Liver (tissue), 10 donors: ENCODE measurements at places on chromosomes 16 and 17. TPM values are rescaled to one million over a fixed set of nuclear protein-coding genes. Genes with fewer than 3 reads are reported as not detected.
A peak's percentile ranks its signal among the peaks of the same experiment; 100 is the strongest.

- H3K4me1 ChIP-seq, result no peaks in the 10 kb centered on the region
- no peak overlapping the region for H3K4me3 ChIP-seq
- no peaks in the 10 kb centered on the region for H3K36me3 ChIP-seq
- H3K27ac ChIP-seq, result no peak overlapping the region
- no peak for DNase-seq
- H3K27me3 ChIP-seq, result no peaks in the 10 kb centered on the region
Observed at GRCh38 chr16:71873199-71873598, 10.8 kb downstream of the ZNF821 start.

CNGB1 gene
- under 0.01 TPM for total RNA-seq

DNA sequence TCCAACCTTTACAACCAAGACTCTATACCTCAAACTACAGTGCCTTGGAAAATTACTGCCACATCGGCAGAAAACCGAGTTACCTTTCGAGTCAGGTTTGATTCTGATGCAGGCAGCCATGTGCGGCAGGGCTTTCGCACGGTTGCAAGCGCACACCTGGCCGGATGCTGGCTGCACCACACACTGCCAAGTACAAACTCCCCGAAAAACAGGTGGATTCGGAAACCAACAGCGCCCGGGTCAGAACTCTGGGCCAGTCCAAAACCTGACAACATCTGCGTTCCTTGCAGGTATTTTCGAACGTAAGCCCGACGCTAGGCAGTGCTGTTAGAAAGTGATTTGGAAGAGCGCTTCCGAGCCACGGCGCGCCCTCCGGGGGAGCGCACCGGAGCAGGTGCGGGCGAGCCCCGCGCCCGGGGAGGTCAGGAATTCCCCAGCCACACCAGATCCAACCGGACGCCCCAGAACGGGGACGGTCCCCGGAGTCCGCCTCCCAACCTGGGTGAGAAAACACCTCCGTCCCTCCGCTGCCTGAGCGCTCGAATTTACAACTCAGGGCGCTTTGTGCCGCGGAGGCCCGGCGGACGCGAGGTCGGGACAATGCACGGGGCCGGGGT, 1.2 kb downstream of the USP7 start:
- H3K27ac ChIP-seq, result peak overlapping the region; percentile 56
- DNase-seq, result peak; percentile 46
- H3K4me1 ChIP-seq, result peaks cover 13% of the 10 kb centered on the region
- H3K36me3 ChIP-seq, result no peaks in the 10 kb centered on the region
- H3K4me3 ChIP-seq, result peak overlapping the region; percentile 95
- no peaks in the 10 kb centered on the region for H3K27me3 ChIP-seq

DNA sequence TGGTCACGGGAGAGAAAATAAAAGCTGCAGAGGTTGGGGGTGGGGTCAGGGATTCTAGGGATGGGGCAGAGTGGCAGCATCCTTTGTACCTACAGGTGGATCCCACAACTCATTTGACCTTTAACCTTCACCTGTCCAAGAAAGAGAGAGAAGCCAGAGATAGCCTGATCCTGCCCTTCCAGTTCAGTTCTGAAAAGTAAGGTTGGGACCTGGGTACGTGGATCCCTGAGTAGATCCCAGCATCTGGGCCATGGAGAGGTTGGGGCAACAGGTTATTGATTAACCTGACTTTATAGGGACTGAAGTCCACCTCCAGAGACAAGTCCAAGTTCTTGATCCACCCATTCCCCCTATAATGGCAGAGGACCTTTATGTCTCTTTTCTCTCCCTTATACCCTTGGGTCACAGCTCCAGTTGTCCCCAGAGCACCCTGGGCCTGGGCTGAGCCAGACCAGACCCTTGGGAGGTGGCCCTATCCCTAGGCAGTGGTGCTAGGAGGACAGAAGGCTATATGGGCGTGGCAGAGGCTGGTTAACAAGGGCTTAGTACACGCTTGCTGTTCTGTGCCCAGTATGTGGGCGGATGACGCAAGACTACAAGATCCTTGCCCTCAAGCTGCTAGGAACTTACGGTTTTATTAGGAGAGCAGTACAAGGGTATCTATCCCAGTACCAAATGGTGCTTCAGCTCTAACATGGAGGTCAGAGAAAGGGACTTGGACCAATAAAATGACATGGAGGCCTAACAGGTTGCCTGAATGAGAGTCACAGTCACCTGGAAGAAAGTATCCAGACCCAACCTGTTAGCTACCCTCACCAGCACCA, 3.3 kb downstream of the CLDN7 start:
- no peaks in the 10 kb centered on the region for H3K27me3 ChIP-seq
- peaks cover 13% of the 10 kb centered on the region for H3K4me1 ChIP-seq
- peaks cover 4% of the 10 kb centered on the region for H3K36me3 ChIP-seq
- no peak for DNase-seq

ADAD2 gene
- total RNA-seq, result 0.33 TPM

DNA sequence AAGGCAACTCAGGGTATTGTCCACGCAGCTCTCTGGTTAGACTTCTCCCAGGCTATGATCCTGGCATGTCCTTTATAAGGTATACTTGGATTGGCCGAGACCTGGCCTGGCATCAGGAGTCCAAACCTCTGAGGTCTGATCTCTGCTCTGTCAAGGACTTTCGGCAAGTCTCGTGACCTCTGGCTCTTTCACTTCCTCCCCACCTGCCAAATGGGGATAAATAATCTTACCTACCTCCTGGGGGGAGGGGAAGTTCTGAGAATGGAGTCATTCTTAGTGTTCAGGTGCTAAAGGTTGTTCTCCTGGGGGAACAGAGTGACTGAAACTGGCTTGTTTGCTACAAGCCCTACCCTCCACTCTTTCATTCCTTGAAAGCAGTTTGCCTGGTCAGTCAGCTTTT, 7.6 kb downstream of the ATXN1L start:
- H3K4me1 ChIP-seq, result no peaks in the 10 kb centered on the region
- H3K27ac ChIP-seq, result no peak overlapping the region
- H3K36me3 ChIP-seq, result peaks cover 11% of the 10 kb centered on the region
- no peak for DNase-seq

OR3A3 gene
- total RNA-seq, result not detected

CSHL1 gene
- total RNA-seq, result not detected

GCGR gene
- total RNA-seq, result 20.7 TPM

GRCh38 chr16:86343027-86343795, 167.1 kb upstream of the FOXF1 start:
- no peaks in the 10 kb centered on the region for H3K4me1 ChIP-seq
- no peak for DNase-seq
- no peak overlapping the region for H3K4me3 ChIP-seq
- H3K27me3 ChIP-seq, result no peaks in the 10 kb centered on the region

- no peak for DNase-seq
- no peaks in the 10 kb centered on the region for H3K27me3 ChIP-seq
- no peak overlapping the region for H3K27ac ChIP-seq
- H3K4me1 ChIP-seq, result no peaks in the 10 kb centered on the region
Observed at GRCh38 chr17:79981661-79982101, 54.0 kb downstream of the TBC1D16 start.

GRCh38 chr16:48284772-48285409, 37.6 kb upstream of the ABCC11 start:
- no peak overlapping the region for H3K27ac ChIP-seq
- H3K27me3 ChIP-seq, result no peaks in the 10 kb centered on the region
- no peaks in the 10 kb centered on the region for H3K4me1 ChIP-seq
- peaks cover 7% of the 10 kb centered on the region for H3K36me3 ChIP-seq

ITGAL gene
- total RNA-seq, result 9.4 TPM

DNA sequence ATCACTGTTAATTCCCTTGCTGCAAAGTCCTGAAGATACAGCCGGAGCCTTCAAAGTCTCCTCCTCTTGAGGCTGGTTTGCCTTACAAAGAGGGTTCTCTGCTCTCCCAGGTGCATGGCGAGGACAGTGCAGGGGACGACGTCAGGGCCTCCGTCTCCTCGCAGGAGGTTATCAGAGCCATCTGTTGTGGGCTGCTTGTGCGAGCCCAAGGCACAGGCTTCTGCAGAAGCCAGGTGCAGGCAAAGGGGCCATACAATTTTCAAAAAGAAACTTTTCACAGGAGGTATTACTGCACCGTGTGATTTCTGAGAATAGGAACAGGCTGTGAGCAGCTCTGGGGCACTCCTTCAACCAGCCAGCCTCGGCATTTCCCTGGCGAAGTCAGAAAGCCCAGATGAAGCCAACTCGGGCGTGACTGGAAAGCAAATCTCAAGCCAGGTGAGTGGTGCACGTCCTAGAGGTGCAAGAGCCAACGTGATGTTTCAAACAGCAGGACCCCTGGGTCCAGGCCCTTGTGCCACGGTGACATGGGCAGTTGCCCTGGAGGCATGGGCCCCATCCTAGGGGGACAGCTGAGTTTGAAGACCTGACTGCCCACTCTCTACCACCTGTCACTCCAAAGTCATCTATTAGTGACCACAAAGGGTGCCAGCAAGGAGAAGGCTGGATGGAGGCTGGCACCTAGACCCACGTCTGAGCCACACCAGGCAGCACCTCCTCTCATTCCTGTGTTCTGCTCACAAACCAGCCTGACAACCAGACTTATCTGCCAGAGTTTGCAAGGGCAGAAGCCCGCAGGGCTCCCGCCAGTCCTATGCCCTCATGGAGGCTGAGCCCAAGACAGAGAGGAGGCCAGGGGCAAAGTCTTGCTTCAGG, 68.6 kb downstream of the SMPD3 start:
- H3K27ac ChIP-seq, result no peak overlapping the region
- no peaks in the 10 kb centered on the region for H3K27me3 ChIP-seq
- DNase-seq, result no peak
- no peaks in the 10 kb centered on the region for H3K4me1 ChIP-seq
- H3K4me3 ChIP-seq, result no peak overlapping the region
- no peaks in the 10 kb centered on the region for H3K36me3 ChIP-seq

KIF2B gene
- total RNA-seq, result not detected

RNF227 gene
- 0.33 TPM for total RNA-seq

- peaks cover 2% of the 10 kb centered on the region for H3K4me1 ChIP-seq
- peak overlapping the region; percentile 81 for H3K27ac ChIP-seq
- no peak for DNase-seq
- H3K27me3 ChIP-seq, result no peaks in the 10 kb centered on the region
- peak overlapping the region; percentile 89 for H3K4me3 ChIP-seq
Observed at GRCh38 chr17:54967621-54968261, 713 bp downstream of the COX11 start.

KRT20 gene
- total RNA-seq, result not detected

- no peaks in the 10 kb centered on the region for H3K4me1 ChIP-seq
- no peaks in the 10 kb centered on the region for H3K27me3 ChIP-seq
Observed at GRCh38 chr17:1882836-1883235, 53.0 kb downstream of the RPA1 start.

ABCC12 gene
- total RNA-seq, result 0.25 TPM

GRCh38 chr16:88939972-88940861, 36.8 kb downstream of the CBFA2T3 start:
- H3K36me3 ChIP-seq, result no peaks in the 10 kb centered on the region
- DNase-seq, result no peak
- H3K27ac ChIP-seq, result no peak overlapping the region
- peaks cover 10% of the 10 kb centered on the region for H3K27me3 ChIP-seq
- no peak overlapping the region for H3K4me3 ChIP-seq

- peaks cover 4% of the 10 kb centered on the region for H3K36me3 ChIP-seq
- peak overlapping the region; percentile 74 for H3K27ac ChIP-seq
- DNase-seq, result no peak
Observed at GRCh38 chr17:7393613-7394451, 493 bp downstream of the PLSCR3 start.

GRCh38 chr16:13727943-13728342, 192.0 kb upstream of the ERCC4 start:
- no peaks in the 10 kb centered on the region for H3K36me3 ChIP-seq
- no peak overlapping the region for H3K4me3 ChIP-seq
- no peak for DNase-seq
- no peak overlapping the region for H3K27ac ChIP-seq

- no peaks in the 10 kb centered on the region for H3K36me3 ChIP-seq
- H3K4me1 ChIP-seq, result peaks cover 2% of the 10 kb centered on the region
- H3K27ac ChIP-seq, result no peak overlapping the region
- H3K27me3 ChIP-seq, result no peaks in the 10 kb centered on the region
- no peak for DNase-seq
Observed at GRCh38 chr17:74779948-74780400, 3.8 kb upstream of the NAT9 start.

- DNase-seq, result no peak
- no peaks in the 10 kb centered on the region for H3K27me3 ChIP-seq
- no peaks in the 10 kb centered on the region for H3K4me1 ChIP-seq
- no peak overlapping the region for H3K27ac ChIP-seq
- H3K36me3 ChIP-seq, result peaks cover 2% of the 10 kb centered on the region
Observed at GRCh38 chr16:120756-121155, 17.7 kb downstream of the NPRL3 start.

- DNase-seq, result no peak
- H3K27ac ChIP-seq, result no peak overlapping the region
- H3K27me3 ChIP-seq, result no peaks in the 10 kb centered on the region
- no peaks in the 10 kb centered on the region for H3K4me1 ChIP-seq
Observed at GRCh38 chr17:692116-692515, 22.5 kb downstream of the VPS53 start.

ENGASE gene
- 7.6 TPM for total RNA-seq

DNA sequence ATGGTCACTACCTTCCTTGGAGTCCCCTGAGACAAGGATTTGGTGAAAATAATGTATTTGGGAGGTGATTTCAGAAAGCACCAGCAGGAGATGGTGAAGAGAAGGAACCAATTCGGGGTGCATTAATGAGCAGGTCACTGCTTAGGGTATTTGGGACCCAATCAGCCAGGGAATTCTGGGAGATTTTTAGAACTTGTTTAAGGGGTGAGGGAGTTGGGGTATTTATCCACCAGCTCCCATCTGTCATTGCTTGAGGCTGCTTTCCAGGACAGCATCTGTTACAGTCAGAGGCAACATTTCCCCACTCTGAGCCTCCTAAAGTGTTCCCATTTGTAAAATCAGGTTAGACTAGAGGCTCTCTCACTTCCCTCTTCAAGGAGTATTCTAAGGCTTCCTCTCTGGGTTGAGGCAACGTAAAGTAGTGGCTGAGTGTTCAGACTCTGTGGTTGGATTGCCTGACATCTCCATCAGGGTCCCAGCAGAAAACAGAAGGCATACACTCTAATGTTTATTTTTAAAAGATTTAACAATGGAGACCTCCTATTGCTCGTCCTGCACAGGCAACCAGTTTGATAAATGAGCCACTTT, 60.9 kb downstream of the CLEC19A start:
- no peaks in the 10 kb centered on the region for H3K27me3 ChIP-seq
- H3K4me3 ChIP-seq, result no peak overlapping the region
- no peaks in the 10 kb centered on the region for H3K36me3 ChIP-seq
- H3K27ac ChIP-seq, result no peak overlapping the region
- no peak for DNase-seq

DNA sequence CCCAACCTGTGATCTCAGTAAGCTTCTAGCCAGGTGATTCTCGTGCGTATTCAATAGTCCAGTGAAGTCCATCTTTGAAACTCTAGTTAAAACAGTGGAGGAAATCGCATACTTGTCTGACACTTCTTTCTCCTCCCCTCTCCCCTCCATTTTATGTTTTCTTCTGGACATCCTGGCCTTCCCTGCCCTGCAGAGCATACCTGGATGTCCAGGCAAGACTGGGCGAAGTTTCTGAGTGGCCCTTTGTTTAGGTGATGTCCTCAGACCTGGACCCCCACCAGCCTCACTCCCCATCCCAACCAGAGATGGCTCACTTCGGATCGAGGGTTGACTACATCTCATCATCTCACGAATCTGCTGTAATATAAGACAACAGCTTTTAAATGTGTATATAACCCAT, 65.7 kb downstream of the CCDC182 start:
- H3K27ac ChIP-seq, result no peak overlapping the region
- H3K4me3 ChIP-seq, result no peak overlapping the region
- no peaks in the 10 kb centered on the region for H3K4me1 ChIP-seq
- peak; percentile 6 for DNase-seq

TP53TG3F gene
- total RNA-seq, result not detected

GRCh38 chr16:54460263-54460860, 173.8 kb upstream of the IRX3 start:
- no peaks in the 10 kb centered on the region for H3K27me3 ChIP-seq
- H3K36me3 ChIP-seq, result no peaks in the 10 kb centered on the region
- peaks cover 7% of the 10 kb centered on the region for H3K4me1 ChIP-seq
- no peak for DNase-seq

UBB gene
- total RNA-seq, result 1,190 TPM

OTOP3 gene
- not detected for total RNA-seq
